NCI-H460 (cell line): ENCODE measurements at places on chromosomes 2 and 18.

DNA sequence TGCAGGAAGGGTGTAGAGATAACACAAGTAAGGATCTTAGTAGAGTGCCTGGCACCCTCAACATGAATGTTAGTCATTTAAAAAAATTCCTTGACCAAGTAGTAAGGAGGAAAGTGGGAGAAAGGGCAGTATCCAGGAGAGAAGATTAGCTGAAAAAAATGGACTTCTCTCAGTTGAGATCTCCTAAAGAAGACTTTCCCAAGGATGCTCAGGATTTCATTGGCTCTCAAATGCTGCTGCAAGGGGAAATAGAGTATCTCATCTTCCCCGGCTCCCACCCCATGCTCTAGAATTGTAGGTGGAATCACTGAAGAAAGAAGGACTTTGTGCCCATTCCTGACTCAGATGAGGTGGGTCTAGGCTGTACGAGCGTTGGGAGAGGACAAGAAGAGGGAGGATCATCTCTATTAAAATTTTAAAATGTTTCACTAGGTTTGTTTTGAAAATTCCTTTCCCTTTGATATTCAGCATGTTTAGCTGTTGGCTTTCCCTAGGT lies 231.1 kb downstream of the MYCN start:
- no peak for DNase-seq

- no peak for DNase-seq
These were observed 4.4 kb downstream of the TEX44 start for GRCh38 chr2:231597014-231597611.

DNA sequence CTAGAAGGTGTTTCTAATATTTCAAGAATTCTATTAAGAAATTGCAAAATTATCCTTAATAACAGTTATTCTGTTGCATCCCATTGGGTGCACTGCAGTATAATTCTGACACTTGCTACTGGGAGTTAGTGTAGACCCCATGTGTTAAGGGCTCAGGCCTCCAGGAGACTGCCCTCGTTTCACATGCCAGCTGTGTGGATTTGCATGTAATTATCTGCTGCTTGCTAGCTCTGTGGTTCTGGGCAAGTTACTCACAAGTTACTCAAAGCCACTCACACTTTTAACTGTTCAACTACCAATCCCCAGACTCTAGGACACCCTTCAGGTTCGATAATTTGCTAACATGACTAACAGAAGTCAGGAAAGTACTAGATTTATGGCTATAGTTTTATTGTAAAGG lies 38.6 kb downstream of the ST6GAL2 start:
- no peak for DNase-seq

- DNase-seq: no peak
These were observed 169.5 kb downstream of the GFPT1 start for GRCh38 chr2:69217333-69218080.

DNA sequence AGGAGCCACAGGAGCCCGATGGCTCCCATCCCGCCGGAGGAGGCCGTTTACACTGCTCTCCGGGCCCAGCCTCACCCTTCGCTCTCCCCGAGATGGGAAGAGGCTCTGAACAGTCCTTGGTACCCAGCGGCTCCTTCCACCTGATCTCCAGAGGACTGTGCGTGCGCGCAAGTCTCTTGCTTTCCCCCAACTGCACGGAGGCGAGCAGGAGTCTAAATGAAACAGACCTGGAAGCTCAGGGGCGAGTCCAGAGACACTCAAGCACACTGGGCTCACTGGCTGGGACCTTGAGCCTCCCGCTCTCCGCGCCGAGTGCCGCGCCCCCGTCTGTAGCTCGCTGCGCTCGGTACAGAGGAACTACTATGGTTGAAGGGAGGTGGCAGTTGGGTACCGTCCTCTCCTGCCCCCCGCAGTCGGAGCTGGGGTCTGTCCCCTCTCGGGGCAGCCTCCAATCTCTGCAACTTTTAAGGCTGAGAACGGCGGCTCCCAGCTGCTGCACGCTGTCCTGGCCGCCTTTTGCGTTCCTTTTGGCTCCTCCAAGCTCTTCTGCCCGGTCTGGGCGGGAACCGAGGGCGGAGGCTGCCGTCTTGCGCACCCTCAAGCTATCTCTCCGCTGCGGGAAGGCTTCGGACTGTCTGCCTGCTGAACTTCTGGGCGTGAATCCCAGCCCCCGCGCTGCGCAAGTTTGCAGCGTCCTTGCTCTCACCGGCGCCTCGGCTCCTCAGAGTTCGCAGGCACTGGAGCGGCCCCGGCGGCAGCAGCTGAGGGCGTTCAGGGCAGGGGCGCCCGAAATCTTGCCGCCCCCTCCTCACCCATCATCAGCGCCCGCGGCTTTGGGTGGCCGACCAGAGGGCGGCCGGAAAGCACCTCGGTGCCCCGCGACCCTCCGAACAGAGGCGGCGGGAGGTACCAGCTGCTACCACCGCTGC lies 491 bp downstream of the ALK start:
- DNase-seq: no peak

DNA sequence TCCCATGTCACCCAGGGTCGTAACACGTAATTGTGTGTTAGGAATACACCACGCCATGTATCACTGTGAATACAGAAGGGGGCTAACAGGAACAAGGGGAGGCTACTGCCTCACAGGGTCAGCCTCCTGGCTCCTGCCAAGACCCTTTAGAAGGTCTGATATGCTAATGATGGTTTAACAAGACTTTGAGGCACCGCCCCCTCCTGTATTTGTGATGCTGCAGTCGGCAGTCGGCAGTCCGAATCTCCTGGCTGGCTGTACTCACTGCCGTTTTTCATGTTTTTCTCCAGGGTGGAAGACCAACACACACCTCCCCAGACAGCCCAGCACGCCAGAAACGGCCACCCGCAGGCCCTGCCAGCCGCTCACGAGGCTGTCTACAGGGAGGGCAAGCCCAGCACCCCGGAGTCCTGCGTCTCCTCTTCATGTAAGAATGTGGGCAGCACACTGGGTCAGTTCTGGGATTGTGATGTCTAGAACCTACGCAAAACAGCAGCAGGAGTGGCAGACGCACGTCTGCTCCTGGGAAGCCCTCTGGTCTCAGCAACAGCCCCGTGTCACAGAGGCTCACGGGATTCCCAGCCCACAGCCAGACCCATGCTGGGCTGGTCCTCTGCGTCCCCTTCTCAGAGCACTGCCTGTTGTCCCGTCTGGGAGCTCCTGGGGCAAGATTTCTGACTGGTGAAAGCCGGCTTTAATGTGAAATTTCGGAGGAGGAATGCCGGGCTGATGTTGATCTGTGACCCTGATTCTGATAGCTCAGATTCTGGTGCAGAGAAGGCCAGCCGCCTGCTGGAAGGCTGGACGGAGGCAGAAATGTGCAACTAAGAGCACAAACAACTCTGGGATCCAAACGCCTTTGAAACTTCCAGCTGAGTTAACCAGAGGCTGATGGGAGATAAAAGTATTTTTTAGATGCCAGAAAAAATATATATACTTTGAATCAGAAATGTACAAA lies 39.7 kb upstream of the B3GNT7 start:
- DNase-seq: no peak

GRCh38 chr2:151638191-151638933 lies 95.9 kb downstream of the NEB start:
- DNase-seq: no peak

DNA sequence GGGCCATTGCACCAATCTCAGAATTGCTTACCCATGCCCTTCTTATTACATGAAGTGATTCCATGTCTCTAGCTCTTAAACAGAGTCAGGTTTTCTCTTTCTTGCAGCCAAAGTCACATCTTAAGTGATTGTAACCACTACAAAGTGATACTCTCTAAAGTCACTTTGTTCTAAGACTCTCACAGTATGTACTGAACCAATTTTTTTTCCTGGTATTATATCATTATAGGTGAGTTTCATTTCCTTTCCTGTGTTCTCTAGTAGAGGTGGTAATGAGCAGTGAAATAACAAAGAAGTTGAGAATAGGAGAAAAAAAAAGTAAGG lies 66.3 kb upstream of the DARS1 start:
- no peak for DNase-seq

- DNase-seq: no peak
These were observed 507.3 kb downstream of the RNF144A start for GRCh38 chr2:7424481-7424880.

DNA sequence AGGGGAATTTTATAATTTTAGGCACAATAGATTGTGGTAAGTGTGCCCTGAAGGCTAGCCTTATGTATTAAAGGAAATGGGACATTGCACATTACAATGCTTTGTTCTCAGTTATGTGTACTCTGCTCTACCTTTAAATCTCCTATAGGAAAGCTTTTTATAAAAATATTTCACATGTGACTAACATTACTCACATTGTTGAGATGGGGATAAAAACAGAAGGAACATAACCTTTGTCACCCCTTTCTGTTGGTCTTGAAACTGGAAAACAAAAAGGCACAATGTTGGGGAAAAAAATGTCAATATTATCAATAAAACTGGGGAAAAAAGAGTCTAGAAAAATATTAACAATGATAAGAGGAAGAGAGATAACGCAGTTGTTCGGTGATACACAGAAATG lies 17.3 kb upstream of the STAT1 start:
- no peak for DNase-seq

- no peak for DNase-seq
These were observed 136.9 kb upstream of the FBXO11 start for GRCh38 chr2:48043131-48043700.

GRCh38 chr2:101756266-101756665 lies 58.8 kb downstream of the MAP4K4 start:
- no peak for DNase-seq

GRCh38 chr18:69205925-69206324 lies 194.8 kb upstream of the DOK6 start:
- DNase-seq: no peak

- no peak for DNase-seq
These were observed 235.2 kb downstream of the LDLRAD4 start for GRCh38 chr18:13453714-13454113.

DNA sequence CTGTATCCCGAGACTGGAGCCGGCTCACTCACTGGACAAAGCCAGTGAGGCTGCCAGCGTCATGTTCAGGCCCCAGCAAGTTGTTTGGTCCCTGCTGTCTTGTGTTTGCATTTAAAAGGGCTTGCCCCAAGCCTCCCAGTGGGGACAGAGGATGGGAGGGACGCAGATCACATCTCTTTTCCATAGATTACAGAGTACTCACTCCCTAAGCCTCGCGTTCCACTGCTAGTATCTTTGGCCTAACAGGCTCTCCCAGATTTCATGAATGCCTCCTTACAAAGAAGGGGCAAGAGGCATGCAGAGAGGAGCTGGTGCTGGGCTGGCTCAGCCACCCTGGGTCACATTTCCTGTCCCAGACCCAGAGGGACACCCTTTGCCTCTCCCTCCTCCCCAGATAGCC lies 59.1 kb downstream of the CMPK2 start:
- DNase-seq: no peak

DNA sequence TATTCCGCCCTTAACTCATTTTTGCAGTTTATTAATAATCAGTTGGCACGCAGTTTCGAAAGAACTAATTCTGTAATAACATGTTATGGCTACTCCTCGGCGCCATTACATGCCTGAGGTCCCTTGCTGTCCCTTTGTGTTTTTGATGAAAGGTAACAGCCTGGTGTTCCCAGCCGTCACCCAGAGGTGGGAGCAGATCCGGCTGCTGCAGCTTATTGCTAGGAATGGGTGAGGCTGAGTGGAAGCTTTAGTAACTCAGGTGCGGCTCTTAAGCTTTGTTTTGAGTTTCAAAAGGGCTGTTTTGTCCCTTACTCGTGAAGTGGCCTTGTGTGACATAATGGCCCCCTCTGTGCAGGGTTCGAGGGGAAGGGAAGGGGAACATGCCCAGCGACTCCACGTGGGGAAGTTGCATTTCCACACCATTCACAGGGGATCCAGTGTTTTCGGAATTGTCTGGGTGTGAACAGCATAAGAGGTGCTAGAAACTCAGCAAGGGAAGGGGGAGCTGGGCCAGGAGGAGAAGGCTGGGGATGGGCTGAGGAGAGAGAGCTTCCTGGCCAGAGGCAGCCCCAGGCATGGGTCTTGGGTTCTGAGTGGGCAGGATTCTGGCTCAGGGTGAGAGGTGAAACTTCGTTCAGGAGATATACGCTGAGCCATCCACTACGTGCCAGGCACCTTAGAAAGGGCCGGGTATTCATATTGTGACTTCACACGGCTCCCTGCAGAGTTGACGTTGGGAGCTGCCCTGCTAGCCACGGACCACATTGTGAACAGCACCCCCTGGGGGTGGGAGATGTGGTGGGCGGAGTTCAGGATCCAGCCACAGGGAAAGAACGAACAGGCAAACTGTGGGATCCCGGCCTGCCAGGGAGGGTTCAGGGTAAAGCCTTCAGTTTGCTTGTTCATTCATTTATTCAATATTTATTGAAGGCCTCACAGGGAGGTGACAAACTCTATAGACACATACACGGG lies 84.4 kb downstream of the TGOLN2 start:
- DNase-seq: peak; percentile 47

DNA sequence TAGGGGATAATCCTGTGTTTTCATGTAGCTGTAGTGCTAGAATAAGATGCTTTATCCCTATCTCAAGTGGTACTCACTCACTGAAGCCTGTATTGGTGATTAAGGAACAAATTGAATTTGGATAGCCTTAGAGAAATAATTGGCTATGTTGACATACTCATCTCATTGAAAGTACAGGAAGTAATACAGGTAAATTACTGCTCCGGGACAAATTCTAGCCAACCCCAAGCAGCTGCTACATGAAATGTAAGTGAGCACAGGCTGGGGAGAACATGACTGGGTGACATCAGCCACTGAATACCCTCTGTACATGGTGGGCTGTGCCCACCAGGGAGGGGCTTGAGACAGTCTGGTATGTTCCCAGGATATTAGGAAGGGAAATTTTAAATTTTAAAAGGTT lies 188.4 kb upstream of the RASGRP3 start:
- DNase-seq: no peak

- no peak for DNase-seq
These were observed 67.8 kb upstream of the EPAS1 start for GRCh38 chr2:46229134-46230063.

DNA sequence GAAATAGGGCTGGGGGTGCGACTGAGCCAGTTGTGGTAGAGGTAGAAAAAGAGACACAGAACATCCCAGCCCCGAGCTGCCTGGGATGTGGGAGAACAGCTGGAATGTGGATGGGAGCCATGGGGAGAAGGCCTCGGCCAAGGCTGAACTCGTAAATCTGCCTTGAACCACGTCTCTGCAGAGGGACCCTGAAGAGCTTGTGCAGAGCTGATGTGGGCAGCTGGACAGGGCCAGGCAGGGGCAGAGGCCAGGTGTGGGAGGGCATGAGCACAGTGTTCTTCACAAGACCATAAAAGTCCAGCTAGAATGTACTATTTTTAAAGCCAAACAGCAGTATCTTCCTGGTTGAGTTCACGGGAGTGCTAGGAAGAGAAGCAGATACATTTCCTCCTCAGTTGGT lies 5.7 kb downstream of the TCF23 start:
- DNase-seq: no peak

- no peak for DNase-seq
These were observed 1.1 kb downstream of the COBLL1 start for GRCh38 chr2:164840458-164840929.
